ENCODE measurements at places on chromosomes 13 and 19.

DNA sequence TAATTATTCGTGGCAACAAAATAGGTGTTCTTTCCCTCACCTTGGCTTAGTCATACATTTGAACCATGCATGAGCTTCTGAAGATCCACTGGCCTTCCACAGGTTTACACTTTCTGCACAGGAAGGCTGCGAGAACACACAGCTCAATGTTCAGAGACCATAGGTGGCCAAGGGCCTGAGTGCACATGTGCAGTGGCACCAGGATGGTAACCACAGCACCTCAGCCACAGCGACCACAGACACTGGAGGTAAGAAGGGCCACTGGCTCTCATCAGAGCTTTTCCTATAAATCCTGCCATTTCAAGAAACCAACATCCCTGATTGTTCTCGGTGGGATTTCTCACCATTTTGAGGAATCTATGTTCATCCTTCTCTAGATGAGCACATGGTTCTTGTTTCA lies 1.6 kb downstream of the DCLK1 start:
- no peak for DNase-seq

- DNase-seq = no peak
These were observed 1426.6 kb upstream of the PRR20A start for GRCh38 chr13:55714120-55714519.

- DNase-seq = peak; percentile 37
These were observed at the start of gene PRMT1 for GRCh38 chr19:49677231-49677900. Gene PRMT1, plus strand, starts transcription at chr19:49677271. Its CDS starts 10 bp downstream, at chr19:49677281.

GRCh38 chr19:29834991-29835846 lies 23.4 kb downstream of the CCNE1 start:
- DNase-seq = no peak

DNA sequence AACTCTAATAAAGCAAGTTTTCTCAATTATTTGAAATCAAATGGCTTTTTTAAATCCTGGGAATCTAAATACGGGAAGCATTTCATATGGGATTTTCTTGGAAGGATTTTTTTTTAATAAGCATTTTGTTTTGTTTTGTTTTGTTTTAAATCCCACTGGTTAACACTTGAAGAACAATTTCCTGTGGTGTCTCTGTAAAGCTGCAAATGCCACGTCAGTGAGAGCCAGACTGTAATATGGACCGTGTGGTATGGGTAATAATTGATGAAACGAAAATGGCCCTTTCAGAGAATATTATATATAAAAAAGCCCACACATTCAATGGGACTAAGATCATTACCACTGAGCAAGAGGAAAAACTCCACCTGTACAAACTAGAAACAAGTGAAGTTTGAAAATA lies 33.9 kb upstream of the MIR17HG start:
- DNase-seq = no peak

DNA sequence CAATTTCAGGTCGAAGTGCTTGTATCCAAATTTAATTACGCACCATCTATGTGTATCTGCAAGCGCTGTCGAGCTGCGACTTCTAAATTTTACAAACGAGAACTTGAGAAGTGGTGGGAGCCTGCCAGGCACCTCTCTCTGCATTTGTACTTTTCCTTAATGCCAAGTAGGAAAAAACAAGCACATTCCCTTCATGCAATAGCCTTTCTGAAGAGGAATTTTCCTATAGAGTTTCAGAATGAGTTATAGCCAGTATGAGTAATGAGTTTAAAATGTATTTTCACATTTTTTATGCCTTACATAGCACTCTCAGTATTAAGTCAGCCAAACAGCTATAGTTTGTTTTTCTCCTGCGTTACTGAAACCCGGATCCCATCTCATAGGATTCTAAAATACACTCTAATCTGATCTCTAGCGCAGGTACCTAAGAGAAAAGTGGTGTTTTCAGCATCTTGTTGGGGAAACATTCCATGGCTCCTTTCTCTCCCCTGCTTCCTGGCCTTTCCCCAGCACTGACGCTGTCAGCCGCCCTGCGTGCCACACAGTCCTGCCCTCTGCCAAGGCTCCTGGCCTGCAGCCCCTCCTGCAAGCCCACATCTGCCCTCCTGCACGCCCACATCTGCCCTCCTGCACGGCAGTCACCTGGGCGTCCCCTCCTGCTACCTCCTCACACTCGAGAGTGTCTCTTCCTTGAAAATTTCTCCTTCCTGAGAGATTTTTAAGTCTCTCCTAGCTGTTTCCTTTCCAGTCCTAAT lies 526.9 kb downstream of the MYO16 start:
- DNase-seq = peak; percentile 91

GRCh38 chr19:45767410-45767880 lies 1.6 kb downstream of the SIX5 start:
- DNase-seq = peak; percentile 82

DNA sequence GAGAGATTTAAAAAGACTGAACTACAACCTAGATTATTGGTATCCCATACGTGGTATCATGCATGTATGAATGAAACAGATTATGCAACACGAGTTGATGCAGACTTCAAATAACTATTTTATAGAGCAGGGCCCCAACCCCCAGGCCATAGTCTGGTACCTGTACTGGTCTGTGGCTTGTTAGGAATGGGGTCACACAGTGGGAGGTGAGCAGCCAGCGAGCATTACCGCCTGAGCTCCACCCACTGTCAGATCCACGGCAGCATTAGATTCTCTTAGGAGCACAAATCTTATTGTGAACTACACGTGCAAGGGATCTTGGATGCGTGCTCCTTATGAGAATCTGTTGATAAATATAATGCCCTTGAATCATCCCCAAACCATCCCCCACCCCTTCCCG lies 320.2 kb downstream of the TBC1D4 start:
- DNase-seq = no peak

DNA sequence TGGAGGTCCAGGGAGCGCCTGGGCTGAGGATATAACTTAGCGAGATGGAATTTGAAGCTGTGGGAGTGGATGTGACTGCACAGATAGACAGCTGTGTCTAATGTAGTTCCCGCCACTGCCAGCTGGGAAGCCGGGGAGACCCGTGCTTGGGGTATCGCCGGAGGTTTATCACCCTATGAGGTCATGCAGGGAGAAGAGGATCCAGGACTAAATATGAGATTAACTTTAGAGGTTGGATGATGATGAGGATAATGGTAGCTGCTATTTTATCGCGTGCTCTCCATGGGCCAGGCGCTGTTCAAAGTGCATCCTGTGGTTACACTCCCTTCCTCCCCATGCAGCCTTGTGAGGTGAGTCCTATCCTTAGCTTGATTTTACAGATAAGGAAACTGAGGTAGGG lies 19.9 kb downstream of the SSC5D start:
- DNase-seq = no peak

DNA sequence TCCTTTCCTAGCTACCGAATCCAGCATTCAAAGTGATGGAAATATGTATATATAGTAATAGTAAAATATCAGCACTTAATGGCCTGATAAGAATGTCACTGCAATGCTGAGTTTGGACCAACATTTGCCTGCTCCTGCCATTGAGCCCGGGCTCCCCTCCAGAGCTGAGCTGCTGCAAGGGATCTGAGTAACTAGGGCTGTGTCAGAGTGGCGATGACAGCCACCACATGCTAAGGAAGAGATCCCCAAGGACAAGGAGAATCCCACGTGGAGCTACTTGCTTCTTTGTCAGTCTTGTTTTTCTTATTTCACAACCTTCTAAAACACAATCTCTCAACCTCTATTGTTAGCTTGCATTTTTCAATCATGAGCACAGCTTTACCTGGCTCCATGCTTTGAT lies 19.5 kb upstream of the ALOX5AP start:
- no peak for DNase-seq

DNA sequence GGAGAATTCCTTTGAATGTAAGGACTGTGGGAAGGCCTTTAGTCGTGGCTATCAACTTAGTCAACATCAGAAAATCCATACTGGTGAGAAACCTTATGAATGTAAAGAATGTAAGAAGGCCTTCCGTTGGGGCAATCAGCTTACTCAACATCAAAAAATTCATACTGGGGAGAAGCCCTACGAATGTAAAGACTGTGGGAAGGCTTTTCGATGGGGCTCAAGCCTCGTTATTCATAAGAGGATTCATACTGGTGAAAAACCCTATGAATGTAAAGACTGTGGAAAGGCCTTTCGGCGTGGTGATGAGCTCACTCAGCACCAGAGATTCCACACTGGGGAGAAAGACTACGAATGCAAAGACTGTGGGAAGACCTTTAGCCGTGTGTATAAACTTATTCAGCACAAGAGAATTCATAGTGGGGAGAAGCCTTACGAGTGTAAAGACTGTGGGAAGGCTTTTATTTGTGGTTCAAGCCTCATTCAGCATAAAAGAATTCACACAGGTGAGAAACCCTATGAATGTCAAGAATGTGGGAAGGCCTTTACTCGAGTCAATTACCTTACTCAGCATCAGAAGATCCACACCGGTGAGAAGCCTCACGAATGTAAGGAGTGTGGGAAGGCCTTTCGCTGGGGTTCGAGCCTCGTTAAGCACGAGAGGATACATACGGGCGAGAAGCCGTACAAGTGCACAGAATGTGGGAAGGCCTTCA lies 39.2 kb downstream of the ZNF331 start:
- no peak for DNase-seq

DNA sequence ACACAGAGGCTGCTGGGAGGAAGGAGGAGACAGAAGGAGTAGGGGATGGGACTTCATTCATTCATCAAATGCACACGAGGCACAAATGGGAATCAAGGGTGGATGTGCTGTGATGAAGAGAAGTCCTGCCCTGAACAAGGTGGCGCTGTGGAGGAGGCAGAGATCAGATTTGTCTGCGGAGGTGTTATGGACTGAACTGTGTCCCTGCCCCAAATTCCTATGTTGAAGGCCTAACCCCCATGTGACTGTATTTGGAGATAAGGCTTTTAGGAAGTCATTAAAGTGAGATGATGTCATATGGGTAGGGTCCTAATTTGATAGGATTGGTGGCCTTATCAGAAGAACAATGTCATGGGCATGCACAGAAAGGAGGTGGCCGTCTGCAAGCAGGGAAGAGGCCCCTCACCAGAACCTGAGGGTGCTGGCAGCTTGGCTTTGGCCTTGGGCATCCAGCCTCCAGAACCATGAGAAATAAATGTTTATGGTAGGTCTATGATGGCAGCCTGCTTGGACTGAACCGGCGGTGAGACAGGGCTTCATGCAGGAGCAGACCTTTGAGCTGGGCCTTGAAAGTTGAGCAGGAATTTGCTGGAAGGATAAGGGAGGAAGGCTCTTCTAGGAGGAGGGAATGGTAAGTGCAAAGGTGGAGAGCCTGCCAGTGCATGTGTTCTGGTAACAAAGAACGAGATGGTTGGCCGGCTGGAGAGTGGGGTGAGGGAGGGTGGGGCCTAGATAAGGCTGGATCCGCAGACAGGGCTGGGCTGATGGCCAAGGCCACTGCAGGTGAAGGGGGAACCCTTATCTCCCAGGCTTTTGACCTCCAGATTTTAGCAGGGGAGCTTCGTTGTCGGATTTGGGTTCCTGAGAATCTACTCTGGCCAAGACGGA lies 2.7 kb upstream of the CEBPA start:
- DNase-seq = no peak

GRCh38 chr19:28966737-28967399 lies 246.1 kb downstream of the UQCRFS1 start:
- peak; percentile 29 for DNase-seq

GRCh38 chr19:47414469-47414868 lies 4.9 kb downstream of the MEIS3 start:
- no peak for DNase-seq

DNA sequence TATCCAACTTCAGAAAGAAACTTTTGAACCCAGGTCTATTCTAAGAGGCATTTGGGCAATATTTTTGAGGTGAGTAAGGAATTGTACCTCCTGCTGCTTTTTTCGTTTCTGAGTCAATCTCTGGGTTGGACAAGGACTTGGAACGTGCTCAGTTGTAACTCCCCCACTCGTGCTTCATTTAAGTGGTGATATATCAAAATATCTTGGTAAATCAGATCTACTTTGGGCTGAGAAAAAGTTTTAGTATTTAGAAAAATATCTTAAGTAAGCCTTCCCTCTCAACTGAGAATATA lies 728.9 kb downstream of the EFNB2 start:
- DNase-seq = peak; percentile 25

DNA sequence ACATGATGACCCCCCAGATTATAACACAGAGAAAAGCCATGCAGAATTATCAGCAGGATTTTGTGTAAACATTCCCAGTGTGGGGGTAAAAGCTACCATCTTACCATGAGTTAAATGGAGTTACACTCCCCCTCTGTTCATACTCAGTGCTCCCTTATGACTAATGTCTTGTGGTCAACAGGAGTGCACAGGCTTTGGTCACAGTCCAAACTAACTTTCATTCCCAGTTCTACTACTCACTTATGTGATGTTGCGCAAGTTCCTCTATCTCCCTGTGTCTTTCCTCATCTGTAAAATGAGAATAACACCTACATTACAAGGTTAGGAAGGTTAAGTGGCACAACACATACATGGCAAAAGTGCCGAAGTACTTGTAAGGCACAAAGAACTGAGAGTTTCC lies 277.9 kb downstream of the RBM26 start:
- DNase-seq = peak; percentile 21

- no peak for DNase-seq
These were observed 36.8 kb downstream of the C13orf46 start for GRCh38 chr13:113937073-113937472.

GRCh38 chr19:3270902-3271301 lies 46.4 kb downstream of the CELF5 start:
- peak; percentile 50 for DNase-seq

- DNase-seq = no peak
These were observed 1.9 kb upstream of the BCL3 start for GRCh38 chr19:44746616-44746945.

DNA sequence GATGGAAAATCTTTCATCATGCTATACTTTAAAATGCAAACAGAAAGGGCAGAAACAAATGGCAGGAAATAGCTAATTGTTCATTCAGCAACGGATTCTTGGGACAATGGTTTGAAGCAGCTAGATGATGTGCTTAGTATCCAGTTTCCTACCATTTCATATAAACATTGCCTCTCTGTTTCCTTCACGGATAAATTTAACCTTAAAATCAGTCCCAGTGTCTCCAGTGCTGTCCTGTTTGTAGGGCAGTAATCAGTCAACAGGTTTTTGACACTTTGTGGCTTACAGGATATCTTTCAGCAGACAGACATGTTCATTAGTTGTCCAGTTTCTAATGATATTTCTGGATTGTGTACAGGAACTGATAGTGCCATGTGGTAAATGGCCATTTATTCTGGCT lies 24.7 kb upstream of the RB1 start:
- DNase-seq = no peak

DNA sequence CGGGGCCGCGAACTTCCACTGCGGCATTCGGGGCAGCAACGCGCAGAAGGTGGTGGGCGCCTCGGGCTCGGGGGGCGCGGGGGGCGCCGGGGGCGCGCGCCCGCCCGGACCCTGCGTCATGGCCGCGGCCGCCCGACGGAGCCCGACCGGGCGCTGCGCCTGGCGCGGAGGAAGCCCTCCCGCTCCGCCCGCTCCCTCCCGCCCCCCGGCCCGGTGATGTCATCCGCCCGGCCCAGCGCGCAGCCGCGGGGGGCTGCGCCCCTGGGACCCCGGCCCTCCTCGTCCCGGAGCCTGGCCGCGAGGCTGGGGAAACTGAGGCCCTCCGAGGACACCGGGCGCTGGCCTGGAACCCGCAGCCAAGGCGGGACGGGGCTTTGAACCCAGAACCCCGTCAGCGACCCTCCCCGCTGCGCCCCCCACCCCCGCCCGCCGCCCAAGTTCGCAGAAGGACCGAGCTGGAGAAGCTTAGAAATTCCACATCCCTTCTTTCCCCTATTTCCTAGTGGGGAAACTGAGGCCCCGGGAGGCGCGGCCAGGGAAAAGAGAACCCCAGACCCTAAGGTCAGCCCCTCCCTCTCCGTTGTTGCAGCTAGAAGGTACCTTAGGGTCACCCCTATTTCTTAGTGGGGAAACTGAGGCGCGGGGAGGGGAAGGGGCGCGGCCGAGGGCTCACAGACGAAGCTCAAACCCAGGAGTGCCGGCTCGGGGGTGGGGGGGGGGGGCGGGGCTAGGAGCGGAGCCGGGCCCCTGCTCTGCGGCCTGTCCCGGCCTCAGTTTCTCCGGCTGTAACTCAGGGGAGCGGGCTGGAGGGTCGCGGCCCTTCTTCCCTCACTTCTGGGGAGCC lies at the start of gene SHC2:
TSS of gene SHC2 (minus strand) at position 157 of the 844 bp plus-strand sequence. CDS start at position 120, 37 bp downstream.
- DNase-seq = no peak

Data from fibroblast of skin of right quadriceps (primary cell).